ENCODE measurements at places on chromosomes 4 and X. TPM values are rescaled to one million over a fixed set of nuclear protein-coding genes. Genes with fewer than 3 reads are reported as not detected.

DNA sequence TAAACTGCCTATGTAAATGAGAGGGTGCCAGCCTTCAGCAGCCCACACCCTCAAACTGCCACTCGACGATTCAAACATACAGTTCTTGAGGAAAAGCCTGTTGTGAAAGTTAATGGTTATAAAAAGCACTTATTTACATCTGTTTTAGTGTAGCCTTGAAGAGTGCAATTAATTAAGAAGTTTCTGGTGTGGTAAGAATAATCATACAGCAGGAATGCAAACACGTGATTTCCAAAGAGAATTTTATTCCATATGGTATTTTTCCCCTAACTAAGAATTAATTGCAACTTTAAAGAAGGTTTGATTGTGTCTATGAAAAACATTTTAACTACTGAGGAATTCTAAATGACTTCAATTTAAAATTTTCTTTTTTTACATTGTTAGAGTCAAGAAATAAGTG is 176.3 kb upstream of the PITX2 start:
- no peak for DNase-seq

DNA sequence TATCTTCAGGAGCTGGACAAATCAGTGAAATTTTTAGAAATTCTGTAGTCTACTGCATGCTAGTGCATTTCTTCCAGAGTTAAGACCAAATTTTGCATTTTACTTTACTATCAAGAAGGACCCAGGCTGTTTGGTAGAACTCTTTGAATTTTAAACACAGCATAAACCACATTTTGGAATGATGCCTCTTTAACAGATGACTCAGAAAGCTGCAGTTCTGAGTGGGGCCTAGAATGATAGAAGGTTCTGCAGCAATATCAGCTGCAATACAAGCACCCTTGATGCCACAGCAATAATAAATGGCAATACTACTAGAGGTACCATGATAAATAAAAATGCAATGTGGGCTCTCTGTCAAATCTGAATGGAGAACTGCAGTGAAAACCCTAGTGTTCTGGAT is 198.7 kb downstream of the TMA16 start:
- DNase-seq, result peak; percentile 35

Gene F9
- not detected for total RNA-seq

GRCh38 chrX:134794692-134795091 is 136.4 kb upstream of the PLAC1 start:
- no peak for DNase-seq

DNA sequence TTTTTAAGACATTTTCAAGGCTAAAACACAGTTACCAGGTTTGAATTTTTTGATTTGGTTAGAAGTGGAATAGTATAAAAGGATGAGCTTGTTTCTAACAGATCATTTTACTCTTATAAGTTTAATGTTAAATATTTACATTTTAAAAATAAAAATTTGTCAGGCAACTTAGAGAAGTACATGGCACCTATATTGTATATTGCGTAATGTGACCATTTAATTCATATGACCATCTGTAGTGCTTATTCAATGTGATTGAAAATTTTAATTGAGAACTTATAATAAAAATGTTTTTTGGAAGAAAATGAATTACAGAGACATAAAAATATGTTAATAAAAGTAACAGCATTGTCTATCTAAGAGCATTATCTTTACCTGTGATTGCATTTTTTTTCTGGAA is 1632.4 kb downstream of the RPA4 start:
- DNase-seq, result no peak

- peak; percentile 52 for DNase-seq
These were observed 10.4 kb upstream of the TSPYL2 start for GRCh38 chrX:53071604-53072417.

GRCh38 chrX:95101851-95102390 is 1427.9 kb downstream of the FAM133A start:
- no peak for DNase-seq

DNA sequence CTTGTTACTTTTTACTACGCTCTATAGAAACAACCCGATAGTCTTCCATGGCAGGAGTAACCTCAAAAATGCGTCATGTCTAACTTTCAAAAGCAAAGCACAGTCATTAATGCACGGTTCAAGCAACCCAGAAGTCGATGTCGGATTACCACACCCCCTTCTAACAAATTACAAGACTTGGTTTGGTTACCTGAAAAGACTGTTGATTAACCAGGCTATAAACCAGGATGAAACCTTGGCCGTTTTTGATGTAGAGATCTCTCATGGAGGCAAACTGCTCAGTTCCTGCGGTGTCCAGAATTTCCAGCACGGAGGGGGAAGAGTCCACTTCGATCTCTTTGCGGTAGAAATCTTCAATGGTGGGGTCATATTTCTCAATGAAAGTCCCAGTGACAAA is 2.4 kb downstream of the RAP2C start:
- DNase-seq, result peak; percentile 61

- DNase-seq, result no peak
These were observed 62.6 kb downstream of the ARHGEF6 start for GRCh38 chrX:136718091-136718490.

GRCh38 chr4:94650690-94651089 is 107.1 kb upstream of the BMPR1B start:
- DNase-seq, result no peak

Gene RS1
- not detected for total RNA-seq
